Caki2 (cell line): ENCODE measurements at places on chromosomes 11 and 22.

DNA sequence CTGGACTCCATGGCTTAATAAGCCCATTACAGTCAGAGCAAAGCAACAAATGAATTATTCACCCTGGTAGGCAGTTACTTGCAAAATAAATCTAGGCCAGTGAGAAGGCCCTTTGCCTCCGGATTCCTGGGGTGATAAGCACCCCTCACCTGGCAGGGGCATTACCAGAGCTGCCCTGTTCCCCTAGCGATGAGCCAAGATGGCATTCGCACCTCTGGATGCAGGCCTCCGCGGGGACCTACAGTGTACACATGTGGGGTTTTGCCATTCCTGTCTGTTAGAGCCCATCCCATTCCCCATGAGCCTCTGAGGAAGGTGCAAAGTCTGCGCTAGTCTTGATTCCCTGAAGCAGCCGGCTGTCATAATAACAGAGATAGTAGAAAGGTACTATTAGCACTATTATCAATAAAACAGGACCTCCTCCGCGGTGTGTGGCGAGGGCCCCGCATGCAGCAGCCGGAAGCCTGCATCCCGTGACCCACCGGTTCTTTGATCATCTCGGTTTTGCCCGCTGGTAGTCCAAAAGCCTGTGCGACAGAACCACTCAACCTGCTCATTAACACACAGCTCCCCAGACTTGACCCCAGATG is 344.3 kb downstream of the BRD1 start:
- no peak for DNase-seq

DNA sequence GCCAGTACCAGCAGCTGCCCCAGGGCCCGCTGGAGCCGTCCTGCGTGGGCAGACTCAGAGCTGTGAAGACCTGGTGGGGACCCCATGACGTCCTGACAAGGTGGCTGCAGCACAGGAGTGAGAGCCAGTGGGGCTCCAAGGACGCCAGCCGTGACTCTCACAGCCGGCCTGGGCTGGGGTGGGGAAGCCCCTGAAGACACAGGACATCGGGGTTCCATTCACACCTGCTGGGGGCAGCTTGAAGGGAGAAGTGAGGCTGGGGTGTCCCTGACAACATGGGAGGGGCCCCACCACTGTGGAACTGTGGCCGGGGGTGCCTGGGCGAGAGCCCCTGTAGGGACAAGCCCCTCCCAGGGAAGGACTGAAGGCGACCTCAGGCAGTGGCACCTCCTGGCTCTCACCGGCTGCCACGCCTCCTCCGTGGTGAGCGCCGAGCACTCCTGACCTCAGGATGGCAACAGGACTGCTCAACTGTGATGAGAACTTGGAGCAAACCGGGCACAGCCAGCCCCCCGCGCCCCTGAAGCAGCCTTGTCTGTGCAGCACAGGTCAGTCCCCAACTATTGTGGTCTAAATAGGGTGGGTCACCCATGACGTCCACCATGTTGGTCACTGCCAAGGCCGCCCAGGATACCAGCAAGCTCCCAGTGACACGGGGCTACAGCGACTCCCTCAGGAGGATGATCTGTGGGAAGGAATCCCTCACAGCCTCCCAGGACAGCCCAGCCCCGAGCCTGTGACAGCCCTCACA is 22.7 kb upstream of the IL17REL start:
- DNase-seq: no peak

DNA sequence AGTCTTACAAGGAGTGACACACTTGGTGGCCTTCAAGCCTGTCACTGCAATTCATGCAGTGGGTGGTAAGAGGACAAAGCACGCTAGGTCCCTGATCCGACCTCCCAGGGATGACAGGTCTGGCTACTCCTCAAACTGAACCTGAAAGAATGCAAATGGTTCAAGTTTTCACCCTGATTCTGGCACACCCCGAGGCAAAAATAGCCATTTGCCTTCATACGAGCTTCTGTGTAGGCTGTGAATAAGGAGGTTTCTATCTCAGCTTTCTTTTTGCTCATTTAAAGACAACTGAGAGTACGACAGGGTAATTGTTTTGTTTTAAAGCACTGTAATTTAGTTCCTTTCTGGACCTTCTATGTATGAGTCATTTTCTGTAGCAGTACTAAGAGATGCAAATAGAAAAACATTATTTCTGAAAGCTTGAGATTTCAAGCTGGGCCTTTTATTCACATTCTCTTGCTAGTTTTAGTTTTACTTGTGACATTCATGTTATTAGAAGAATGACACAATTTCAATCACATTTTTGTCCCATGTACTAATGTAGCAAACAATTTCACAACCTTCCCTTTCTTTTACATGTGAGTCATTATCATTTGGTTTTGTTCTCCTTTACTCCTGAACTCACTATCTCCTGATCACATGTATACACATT is 56.6 kb upstream of the FDX1 start:
- DNase-seq: no peak

- no peak for DNase-seq
Observed at GRCh38 chr11:76630600-76631281, 39.8 kb downstream of the LRRC32 start.

DNA sequence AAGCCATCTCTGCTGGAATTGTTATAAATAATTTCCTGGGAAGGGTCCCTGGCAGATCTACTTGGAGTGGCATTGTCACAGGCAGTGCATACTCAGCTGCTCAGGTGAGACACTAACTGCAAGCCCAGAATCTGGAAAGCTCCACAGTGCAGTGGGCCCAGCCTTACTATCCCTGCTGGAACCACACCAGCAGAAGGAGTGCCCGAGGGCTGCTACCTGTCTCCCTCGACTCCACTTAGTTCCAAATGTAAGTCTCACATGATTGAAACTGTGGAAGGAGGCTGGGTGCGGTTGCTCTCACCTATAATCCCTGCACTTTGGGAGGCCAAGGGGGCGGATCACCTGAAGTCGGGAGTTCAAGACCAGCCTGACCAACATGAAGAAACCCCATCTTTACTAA is 14.3 kb upstream of the SYVN1 start:
- no peak for DNase-seq
